Breast epithelium (tissue), 4 donors: ENCODE measurements at places on chromosomes 12 and 14.

GRCh38 chr14:92997343-92998061, 74.6 kb downstream of the CHGA start:
- DNase-seq = no peak

- no peak for DNase-seq
These were observed 573.8 kb upstream of the TBX3 start for GRCh38 chr12:115257791-115258190.

DNA sequence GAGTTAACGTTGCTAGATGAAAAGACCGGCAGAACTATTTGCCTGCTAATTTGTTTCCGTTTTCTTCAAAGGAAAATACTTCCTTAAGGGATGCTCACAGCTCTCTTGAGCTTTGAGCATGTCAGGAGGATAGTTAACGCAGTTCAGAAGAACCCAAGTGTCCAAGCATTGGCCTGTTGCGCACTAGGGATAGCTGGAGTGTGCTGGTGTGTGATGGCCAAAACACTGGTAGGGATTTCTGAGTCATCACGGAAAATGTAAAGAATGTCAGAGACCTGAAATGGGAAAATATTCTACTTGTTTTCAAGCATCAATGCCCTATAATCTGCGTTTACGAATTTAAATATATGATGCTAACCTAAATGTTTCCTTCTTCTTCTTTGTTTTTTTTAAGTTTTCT, 97.8 kb downstream of the VRK1 start:
- no peak for DNase-seq

DNA sequence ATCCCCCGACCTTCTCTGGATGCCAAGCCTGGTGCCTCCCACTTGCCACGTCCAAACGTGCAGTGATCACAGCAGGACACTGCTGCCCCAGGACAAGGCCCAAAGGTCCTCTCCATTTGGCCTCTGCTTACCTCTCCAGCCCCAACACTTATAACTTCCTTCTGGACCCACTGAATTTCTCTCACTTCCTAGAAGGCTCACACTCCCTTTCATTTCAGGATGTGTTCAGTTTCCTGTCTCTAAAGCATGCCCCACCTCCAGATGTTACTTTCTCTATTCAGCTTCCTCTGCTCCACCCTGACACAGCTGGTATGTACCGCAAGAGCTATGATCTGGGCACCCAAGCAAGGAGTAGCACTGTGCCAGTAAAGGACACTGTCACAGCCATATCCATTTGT, 33.0 kb downstream of the CDKL1 start:
- DNase-seq = no peak

DNA sequence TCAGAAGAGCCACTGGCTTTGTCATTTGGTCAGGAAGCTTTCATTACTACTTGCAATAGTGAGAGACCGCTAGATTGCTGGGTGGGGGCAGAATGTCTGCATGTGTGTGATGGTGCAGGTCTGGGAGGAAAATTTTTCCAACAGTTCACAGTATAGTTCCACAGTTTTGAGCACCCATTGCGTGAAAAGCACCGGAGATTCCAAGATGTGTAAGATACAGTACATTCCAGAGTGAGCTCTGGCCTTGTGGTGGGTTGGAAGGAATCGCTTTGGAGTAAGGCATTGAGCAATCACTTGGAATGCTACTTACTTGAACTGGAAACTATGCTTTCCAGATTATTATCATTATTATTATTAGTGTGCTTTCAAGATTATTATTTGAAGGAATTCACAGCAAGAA, 47.6 kb upstream of the FRMD6 start:
- DNase-seq = no peak

DNA sequence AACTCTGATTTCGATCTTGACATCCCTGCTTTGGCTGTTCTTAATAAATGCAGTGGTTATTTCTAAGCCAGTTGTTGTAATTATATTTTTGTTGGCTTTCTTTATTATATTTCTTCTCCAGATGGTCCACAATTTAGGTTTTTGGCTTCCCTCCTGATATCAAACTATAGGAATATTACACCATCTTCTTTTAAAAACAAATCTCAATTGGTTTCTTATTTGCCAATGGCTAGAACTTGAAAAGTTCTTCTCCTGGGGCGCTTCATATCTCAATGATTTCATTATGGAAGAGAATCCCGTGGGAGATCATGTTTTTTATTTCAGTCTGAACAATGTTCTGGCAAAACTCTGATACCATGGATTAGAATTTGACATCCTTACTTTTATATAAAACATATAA, 292.3 kb downstream of the FLRT2 start:
- DNase-seq = no peak

DNA sequence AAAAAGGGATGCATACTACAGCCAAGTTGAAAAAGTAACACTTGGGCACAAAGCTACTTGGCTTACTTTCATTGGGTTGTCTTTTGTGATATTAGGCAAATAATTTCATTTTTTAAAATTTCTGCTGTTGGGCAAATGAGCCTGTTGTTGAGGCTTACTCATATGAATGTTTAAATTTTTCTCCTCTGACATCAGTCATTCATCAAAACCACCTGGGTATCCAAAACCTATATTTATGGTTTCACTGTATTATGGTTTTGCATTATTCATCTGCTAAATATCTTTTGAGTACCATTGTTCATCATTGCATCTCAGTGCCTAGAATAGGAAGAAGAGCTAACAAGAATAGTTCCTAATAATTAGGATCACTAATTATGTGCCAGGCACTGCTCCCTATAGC, 28.1 kb downstream of the DYRK2 start:
- no peak for DNase-seq
